ENCODE measurements at places on chromosomes 6 and 20.

DNA sequence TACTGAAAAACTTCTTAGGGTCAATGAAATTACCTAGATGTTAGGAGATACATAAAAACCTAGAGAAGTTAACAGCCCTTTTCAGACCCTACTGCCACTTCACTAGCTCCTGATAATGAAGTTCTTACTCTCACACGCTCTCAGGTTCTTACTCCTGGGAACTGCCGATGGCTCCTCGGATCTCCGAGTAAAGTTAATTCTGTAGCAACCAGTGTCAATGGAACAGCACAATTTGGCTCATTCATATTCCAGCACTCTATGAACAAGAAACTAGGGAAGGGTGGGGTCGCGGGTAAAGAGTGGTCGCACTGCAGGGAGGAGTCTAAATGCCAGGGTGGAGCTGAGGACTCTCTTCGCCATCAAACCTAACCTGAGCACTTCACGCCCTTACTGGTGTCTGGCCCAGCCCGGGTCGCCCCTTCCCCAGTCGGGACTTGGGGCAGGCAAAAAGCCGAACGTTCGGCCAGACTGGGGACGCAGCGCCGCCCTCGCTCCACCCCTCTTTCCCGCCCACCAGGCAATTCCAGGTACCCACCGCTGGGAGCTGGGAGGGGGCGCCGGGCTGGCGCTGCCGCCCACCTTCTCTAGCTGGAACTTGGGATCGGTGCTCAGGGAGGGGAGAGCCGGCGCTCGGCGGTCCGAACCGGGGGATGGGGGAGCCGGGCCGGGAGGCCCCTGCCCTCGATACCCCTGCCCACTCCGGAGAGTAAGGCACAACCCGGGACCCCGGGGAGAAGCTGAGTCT lies 744 bp downstream of the RAB23 start:
- DNase-seq, result peak; percentile 43

DNA sequence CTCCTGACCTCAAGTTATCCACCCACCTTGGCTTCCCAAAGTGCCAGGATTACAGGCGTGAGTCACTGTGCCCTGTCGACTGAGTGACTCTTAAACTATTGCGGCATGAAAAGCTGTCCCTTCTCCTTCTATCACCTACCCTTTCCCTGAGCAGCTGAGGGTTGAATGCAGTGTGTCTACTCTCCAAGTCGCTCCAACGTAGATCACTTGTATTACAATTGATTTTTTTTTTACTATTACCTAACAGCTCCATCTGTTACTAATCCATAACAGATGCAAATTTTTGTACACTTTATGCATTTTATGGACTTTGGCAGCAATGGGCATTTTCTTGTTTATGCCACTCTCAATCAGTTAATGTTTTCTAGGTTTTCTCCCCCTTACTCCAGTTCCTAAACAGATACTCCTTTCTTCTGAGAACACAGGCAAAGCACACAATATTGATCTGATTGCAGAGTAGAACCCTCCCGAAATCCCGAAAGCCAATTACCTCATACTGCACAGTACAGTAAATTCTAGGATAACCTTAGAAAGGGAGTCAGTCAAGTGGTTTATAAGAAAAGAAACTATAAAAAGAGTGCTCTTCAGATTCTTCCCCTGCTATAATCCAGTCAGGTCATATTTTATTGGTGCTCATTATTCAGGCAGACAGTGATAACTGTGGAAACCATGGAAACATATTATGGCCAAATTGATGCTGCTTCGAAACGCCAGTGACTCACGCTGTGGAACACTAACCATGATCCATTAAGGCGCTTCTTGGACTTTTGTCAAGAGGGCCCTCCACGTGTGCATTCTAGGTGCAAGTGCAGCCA lies 273.0 kb downstream of the ADGB start:
- no peak for DNase-seq

GRCh38 chr6:7974938-7975763 lies 64.6 kb upstream of the TXNDC5 start:
- DNase-seq, result peak; percentile 72

DNA sequence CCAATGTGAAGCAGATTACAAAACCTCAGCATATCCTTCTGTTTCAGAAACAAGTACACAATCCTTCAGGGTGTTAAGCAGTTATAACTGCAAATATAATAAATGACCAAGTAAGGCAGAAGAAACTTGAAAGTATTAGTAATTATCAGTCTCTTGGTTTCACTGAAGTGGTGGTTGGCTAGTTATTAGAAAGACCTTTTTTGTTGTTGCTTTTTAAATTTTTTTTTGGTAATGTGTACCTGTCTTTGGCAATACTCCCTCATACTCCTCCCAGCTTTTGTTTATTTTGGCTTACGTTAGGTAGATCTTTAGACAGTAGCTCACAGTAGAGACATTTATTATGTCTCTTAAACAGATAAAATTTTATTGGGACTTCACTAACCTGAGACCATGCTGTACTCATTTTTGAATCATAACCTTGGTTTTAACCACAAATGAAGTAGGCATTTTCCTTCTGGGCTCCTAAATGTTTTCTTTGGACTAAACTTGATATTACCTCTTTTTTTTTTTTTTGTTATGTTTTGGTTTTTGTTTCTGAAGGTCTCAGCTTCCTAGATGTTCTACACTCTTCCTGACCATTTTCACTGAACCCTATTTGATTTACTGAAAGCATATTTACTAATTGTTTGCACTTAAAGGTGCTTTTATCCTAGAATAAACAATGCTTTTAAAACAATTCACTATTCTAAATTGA lies 6.4 kb downstream of the CD2AP start:
- DNase-seq, result no peak

DNA sequence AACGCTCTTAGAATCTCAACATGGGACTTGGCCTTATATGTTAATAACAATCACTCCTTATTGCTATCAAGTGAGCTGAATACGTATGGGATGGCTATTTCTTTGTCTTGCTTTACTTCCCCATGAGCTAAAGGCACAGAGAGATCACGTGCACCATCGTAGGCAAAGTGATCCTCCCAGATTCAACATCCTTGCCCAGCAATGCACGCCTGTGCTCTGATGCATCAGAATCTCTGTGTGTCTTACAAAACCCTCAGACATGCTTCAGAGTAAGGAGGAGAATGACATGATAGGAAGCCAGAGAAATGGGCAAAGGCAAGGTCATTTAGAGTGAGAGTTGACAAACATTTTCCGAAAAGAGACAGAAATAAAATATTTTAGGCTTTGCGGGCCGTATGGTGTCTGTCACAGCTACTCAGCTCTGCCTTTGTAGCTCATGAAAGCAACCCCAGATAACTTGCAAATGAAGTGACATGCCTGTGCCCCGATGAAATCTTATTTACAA lies 277.6 kb upstream of the CDH4 start:
- no peak for DNase-seq

DNA sequence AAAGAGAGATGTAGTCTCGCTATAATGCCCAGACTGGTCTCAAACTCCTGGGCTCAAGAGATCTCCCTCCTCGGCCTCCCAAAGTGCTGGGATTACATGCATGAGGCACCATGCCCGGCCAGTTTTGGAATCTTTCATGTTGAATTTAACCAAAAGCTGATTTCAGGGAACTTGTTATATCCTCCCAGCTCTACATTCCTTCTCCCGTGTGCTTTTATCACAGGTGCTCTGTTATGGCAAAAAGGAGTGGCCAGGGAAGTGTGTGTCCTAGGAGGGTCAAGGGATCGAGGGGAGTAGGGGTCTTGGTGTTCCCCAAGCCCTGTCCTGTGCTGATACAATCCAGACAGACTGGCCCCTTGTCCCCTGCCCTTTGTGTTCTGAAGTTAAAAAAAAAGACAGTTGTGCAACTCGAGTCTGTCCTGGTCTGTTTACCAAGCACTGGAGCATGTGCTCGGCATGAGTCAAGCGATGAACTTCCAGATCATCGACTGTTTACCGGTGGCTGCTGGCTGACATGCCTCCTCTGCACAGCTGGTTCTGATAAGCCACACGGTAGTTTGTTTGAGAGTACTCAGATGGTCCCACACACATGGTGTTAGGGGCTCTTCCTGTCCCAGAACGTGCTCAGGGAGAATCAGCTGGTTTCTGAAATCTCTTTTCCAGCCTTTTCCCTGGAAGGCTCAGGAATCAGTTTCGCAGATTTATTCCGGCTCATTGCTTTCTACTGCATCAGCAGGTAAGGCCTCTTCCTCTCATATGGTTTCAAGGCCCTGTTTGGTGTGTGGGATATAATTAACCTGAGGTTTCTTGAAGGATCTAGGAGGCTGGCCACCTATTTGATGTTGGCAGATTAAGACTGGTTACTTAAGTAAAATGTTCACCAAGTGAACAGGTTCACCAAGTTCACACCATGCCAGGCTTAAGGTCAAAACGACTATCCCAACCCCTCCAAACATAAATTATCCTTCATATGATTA lies 52.6 kb upstream of the NAA20 start:
- peak; percentile 77 for DNase-seq

DNA sequence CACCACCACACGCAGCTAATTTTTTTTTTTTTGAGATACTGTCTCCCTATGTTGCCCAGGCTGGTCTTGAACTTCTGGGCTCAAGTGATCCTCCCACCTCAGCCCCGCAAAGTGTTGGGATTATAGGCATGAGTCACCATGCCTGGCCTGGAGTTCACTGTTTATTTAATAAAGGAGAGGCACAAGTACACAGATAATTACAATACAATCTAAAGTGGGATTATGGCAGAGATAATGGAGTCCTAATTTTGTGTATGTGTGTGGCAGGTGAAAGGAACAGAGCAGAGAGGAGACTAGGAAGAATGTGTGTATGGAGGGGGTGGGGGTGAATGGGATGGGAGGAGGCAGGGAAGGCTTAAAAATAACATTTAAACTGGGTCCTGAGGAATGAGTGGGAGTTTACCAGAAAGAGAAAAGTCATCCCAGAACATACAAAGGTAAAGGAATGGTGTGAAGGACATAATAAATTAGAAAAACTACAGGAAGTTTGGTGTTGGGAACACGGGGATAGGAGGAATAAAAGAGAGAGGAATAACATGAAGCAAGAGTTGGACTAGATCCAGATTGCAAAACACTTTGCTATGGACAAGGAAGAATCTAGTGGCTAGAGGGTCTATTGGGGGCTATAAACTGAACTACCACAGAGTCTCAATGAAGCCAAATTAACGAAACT lies 4.4 kb downstream of the NCOA5 start:
- no peak for DNase-seq

- no peak for DNase-seq
These were observed 7.0 kb downstream of the BPIFB2 start for GRCh38 chr20:33014336-33015113.

- DNase-seq, result no peak
These were observed 134.9 kb downstream of the SCML4 start for GRCh38 chr6:107689190-107689589.

DNA sequence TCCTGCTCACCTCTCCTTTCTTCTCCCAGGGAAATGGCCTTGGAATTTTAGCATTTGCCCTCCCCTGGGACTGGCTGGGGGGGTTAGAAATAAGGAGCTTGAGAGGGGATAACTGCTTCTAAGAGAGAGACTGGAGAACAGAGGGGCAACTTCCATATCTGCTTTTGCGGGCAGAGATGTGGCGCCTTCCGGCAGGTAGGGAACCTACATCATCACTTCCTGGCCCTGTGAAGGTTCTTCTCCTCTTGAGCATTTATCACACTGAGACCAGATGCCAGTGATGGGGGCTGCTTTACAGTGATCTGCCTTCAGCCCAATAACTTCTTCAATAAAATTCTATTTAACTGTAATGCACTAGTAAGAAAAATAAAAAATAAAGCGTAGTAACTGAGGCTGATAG lies 48.1 kb downstream of the TBC1D7 start:
- DNase-seq, result no peak

DNA sequence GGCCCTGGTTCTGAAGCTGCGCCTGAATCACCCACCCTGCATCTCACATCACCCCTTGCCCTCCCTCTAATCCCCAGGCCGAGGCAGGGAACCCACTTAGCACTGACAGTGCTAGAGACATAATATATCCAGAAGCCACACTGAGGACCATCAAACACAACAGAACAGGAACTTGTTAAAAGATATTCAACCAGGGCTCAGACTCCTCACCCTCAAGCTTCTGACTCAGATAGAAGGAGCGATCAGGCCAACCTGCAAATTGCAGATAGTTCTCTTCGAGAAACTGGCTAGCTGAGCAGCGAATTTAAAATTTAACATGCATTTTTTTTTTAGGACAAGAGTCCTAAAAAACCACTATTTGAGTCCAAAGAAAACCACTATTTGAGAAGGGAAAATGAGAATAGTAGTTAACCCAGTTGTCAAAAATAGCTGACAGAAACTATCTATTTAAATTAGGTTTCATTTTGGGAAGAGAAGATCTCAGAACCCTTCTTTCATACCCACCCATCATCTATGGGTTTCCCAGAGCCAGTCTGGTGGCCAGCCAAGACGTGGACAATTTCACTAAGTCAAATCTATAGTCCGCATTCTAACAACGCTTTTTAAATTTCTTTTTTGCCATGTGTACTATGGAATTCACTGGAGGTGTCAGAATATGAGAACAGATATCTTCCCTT lies 95.6 kb downstream of the OPRM1 start:
- no peak for DNase-seq

- no peak for DNase-seq
These were observed 101.5 kb upstream of the BACH2 start for GRCh38 chr6:90397929-90398674.

DNA sequence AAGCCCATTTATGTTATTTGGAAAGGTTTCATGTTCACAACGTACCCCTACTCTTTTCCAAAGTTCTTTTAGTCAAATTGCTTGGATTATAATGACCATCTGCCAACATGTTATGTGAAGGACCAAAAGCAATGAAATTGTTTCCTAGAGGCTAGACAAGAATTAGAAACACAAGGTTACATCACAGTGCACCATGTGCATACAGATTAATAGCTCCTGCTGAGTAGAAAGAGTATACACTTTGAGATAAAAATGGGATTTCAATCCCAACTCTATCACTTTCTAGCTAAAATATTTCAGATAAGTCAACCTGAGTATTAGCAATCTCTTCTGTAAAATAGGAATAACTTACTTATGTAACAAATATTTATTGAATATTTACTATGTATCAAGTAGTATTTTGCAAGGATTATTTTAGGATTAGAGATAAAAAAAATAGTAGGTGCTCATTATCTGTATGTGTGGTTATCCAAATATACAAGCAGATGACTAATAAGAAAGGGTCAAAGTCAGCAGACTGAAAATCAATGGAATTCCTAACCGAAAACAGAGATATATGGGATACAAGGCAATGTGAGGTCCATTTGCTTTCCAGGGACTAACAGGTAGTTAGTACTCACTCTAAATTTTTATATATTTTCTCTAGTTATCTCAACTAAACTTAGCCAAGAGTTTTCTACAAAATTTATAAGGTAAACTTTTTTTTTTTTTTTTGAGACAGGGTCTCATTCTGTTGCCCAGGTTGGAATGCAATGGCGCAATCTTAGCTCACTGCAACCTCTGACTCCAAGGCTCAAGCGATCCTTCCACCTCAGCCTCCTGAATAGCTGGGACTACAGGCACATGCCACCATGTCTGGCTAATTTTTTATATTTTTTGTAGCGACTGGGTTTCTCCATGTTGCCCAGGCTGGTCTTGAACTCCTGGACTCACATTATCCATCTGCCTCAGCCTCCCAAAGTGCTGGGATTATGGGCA lies 127.7 kb downstream of the PDSS2 start:
- DNase-seq, result no peak

GRCh38 chr20:6347916-6348315 lies 225.1 kb upstream of the FERMT1 start:
- no peak for DNase-seq

- DNase-seq, result no peak
These were observed 33.4 kb downstream of the SLC2A4RG start for GRCh38 chr20:63772781-63773518.

- no peak for DNase-seq
These were observed 23.7 kb downstream of the PLA2G7 start for GRCh38 chr6:46711491-46711890.

GRCh38 chr6:85449388-85449817 lies 480 bp upstream of the NT5E start:
- peak; percentile 61 for DNase-seq
